ENCODE measurements at places on chromosomes 6 and 20.

GRCh38 chr6:125075741-125076481 is 77.7 kb upstream of the TPD52L1 start:
- no peak for DNase-seq

- no peak for DNase-seq
Measured at GRCh38 chr20:20812136-20812535, 99.7 kb upstream of the RALGAPA2 start.

- peak; percentile 82 for DNase-seq
Measured at GRCh38 chr6:16322666-16323312, 84.4 kb downstream of the GMPR start.

- DNase-seq: no peak
Measured at GRCh38 chr6:139082370-139082769, 52.5 kb upstream of the HECA start.

DNA sequence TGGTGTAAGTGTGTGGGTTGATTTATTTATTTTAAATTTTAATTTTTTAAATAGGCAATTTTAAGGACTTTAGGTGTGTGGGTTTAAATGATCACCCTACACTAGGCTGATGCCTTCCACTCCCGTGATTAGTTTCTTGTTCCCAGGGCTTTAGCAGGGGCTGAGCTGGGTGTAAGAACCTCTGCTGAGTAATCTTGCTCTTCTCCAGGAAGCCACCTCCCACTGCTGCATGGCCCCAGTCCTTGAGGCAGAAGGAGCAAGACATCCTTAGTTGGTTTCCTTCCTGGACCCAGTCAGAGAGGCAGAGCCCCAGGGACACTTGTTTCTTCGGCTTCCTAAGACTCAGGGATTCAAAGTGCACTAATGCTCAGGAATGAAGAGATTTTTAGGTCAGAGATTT is 19.8 kb upstream of the CDC5L start:
- no peak for DNase-seq

DNA sequence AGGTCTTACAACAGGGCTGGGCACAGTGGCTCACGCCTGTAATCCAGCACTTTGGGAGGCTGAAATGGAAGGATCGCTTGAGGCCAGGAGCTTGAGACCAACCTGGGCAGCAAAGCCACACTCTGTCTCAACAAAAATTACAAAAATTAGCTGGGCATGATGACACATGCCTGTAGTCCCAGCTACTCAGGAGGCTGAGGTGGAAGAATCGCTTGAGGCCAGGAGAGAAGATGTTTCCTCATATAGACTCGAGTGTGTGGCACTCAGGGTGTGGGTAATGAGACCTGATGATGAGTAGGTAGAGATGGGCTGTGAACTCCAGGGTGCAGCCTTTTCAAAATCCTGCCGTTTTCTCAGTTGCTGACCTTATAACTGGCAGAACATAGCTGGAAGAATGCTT is 125.3 kb upstream of the FOXO3 start:
- no peak for DNase-seq

- DNase-seq: no peak
Measured at GRCh38 chr20:402898-403581, 5.1 kb upstream of the RBCK1 start.

DNA sequence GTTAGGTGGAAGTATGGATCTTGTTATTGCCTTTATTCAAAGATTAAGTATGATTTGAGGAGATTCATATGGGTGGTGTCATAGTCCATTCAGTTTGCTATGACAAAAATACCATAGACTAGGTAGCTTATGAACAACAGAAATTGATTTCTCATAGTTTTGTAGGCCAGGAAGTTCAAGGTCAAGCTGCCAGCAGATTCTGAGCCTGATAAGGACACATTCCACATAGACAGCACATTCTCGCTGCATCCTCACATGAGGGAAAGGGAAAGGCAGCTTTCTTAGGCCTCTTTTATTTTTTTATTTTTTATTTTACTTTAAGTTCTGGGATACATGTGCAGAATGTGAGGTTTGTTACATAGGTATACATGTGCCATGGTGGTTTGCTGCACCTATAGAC is 27.7 kb downstream of the ME1 start:
- no peak for DNase-seq

DNA sequence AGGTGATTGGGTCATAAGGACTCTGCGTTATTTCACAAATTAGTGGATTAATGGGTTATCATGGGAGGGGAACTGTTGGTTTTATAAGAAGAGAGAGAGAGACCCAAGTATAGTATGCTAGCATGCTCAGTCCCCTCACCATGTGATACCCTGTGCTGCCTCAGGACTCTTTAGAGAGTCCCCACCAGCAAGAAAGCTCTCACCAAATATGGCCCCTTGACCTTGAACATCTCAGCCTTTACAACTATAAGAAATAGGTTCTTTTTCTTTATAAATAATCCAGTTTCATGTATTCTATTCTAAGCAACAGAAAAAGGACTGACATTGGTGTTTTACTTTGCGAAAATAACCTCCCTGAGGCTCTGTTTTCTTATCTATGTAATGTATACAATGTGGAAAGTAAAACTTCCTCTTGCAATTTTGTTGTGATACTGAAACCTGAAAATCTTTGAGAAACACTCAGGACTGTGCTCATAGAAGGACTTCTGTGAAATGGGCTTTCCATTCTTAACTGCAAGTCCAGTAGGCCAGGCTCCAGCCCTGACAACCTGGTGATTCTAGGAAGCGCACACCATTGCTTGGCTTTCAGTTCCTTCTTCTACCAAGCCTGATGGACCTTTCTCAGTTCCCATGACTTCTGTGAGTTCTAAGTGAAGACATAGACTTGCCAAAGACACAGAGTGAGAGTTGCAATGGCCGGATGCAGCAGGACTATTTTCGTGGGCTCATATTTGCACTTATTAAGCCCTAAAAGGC is 21.9 kb downstream of the SIRPD start:
- DNase-seq: no peak

GRCh38 chr6:18720075-18720474 is 332.9 kb downstream of the RNF144B start:
- no peak for DNase-seq

DNA sequence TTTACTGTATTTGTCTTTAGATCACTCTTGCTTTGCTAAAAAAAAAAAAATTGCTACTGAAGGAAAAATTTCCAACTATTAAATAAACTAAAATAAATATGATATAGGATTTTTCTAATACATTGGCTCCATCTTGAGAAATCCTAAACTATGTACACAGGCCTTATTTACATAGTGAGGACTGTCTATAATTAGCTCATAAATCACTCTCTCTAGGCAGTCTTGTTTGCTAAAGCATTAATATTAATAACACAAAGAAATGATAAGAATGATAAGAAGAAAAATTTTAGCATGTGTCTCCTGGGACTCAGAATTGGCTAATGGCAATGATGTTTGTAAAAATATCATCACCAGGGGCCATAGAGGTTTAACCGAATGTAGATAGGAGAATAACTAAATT is 13.3 kb upstream of the CRYBG1 start:
- no peak for DNase-seq

GRCh38 chr6:139271056-139271455 is 20.7 kb downstream of the TXLNB start:
- DNase-seq: peak; percentile 46

DNA sequence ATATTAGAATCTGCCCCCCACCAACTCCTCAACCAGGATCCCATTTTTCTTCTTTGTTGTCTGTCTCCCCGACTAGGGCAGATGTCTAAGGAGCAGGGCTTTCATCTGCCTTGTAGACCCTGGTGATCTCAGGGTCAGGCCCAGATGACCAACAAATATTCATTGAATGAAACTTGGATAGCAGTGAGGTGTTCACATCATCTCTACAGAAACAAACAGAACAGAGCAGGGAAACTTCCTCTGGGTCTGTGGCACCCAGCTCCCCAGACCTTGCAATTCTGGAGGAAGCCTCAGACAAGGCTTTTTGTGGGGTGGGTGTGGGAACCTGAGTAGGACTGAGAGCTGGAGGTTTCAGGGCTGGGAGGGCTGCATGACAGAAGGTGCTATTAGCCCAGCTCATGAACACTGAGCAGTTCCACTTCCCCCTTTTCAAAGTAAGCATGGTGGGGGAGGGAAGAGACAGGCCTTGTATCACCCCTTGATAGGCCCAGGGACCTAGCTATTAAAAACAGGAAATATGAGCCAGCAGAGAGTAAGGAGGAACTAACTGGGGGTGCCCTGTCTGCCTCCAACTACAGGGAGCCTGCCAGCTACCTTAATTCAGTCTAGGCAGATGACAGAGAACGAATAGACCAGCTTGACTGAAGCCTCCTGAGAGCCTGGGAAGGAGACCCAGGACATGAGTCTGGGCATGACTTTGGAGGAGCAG is 37.3 kb upstream of the TOP1 start:
- peak; percentile 12 for DNase-seq

DNA sequence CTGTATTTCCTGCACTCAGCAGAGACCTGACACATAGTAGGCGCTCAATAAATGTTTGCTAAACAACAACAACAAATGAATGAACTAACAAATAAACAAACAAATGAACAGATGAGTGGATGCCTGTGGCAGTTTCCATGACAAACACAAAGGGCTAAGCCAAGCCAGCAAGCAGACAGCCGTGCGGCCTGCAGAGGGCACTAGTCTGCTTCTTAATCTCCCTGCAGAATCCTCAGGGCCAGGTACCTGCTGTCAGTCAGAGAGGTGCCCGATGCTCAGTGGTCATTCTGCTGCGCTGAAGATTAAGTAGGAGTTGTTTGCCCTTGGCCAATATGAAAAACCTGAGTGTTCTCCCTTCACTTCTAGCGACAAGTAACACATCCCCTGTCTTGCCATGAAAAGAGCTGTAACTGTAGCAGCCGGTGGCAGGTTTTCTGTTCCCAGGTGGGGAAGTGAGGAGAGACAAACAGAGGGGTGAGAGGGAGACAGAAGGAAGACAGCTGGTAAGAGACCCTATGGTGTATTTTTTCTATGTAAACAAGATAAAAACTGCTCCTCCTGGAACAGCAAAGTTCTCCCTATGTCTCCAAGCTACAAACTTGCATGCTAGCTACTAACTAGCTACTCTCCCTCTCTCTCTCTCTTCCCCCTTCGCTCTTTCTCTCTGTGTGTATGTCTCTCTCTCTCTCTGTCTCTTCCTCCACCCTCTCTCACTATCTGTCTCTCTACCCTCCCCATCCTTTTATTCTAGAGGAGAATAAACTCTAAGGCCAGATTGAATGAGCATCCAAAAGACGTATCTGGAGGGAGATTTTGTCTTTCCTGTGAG is at the start of gene MC3R:
MC3R (plus strand) TSS at position 779 of the 829 bp plus-strand sequence. CDS start 112 bp downstream, outside the sequence.
- peak; percentile 60 for DNase-seq

DNA sequence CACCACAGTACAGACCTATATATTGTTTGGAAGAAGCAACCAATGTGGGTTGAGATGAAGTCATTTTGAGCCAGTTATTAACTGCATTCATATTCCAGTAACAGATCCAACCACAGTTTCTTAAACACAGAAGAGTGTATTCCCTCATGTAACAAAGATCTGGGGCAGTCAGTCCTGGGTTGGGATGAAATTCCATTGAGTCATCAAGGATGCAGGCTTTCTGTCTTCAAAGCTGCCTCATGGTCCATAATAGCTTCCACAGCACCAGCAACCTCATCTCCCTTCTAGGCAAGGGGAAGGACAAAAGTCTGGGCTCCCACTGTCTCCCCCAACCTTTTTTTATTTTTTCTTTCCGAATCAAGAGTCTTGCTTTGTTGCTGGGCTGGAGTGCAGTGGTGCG is 2.9 kb upstream of the SOD2 start:
- DNase-seq: peak; percentile 71

DNA sequence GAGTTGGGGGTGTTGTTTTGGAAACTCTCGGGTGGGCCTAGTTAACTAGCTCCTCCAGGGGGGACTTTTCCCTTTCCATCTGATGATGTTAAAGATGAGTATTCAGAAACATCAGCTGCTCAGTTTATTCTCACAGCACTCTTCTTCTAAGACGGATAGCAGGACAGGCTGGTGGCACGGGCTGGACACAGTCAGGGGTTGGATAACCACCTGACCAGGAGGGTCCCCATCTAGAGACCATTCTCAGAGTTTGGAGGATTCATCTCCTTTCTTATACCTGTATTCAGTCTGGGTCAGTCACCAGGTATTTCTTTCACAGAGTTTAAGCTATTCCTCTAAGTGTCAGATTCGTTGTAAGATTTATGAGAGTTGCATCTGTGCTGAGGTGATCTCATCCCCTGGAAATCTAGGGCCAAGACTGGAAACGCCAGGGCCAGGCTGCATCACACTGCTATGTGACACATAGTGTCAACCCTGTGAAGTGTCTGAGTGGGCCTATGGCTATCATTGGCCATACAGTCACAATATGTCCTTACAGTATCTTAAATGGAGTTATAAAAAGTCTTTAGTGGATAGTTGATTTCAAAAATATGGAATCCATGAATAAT is 111.7 kb downstream of the FAM50B start:
- DNase-seq: peak; percentile 65

- no peak for DNase-seq
Measured at GRCh38 chr20:53428996-53429395, 164.6 kb downstream of the ZNF217 start.

DNA sequence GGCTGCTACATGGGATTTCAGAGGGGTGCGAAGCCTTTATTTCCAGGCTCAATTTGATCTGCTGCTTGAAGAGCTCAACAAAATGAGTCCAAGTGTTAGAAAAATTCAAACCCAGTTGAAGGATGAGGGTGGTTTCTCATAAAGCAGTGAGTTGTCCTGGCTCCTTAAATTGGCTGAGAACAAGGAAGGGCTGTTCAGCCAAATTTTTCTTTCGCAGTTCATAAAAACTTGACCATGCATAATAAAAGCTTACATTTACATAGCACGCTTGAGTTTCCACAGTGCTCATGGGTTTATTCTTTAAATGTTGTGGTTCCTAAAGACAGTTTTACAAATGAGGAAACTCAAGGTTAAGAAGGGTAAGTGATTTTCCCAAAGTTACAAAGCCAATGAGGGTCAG is 174.4 kb upstream of the FOXA2 start:
- no peak for DNase-seq

DNA sequence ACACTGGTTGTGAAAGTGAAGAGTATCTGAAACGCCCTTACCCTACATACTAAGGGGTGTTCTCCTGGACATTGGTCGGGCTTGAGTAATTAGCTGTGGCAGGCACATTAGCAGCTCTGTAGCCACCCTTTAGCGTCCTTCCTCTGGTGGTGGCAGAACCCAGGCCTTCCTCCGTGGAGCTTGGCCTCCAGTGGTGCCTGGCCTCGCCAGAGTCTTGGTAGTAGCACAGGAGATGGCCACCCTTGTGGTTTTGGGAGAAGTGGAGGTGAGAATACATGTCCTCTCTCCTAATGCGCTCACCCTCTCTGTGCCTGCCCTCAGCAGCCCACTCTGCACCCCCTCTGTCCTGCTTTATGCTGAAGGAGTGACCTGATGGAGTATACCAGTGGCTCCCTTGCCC is 17.6 kb upstream of the UQCC2 start:
- no peak for DNase-seq

DNA sequence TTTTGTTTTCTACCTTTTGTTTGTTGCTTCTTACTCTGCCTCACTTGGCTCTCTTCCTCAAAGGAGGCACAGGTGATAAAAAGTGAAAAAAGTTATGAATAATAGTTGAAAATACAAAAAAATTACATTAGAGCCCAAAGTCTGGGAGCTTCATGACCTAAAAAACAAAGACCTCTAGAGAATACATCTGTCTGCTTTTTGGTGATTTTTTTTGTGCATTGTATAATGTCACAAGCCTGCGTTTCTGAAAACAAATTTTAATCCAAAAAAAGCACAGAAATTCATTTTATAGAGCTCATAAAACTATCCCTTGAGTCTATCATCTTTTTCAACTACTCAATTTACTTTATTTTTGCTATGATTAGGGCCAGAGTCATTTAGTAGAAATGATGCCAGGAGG is 41.4 kb upstream of the ARHGAP18 start:
- no peak for DNase-seq
